ENCODE measurements at places on chromosomes 4 and X.

DNA sequence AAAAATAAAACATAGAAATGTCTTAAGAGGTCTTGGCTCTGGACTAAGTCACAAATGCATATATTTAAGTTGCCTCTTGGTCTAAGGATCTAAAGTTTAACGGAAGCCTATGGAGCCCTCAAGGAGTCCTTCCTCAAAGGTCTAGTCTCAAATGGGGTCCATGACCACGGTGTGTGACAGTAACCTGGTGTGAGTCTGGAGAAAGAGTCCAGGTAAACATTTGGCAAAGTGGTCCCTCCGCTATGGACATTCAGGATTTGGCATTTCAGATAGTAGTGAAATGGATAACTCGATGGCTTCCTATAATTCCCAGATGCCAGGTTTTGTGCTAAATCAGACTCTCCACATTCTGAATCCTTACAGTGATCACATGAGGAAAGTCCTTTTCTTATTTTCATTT, 44.2 kb downstream of the RHOH start:
- DNase-seq: no peak

GRCh38 chr4:140326395-140326993, 47.0 kb upstream of the SCOC start:
- DNase-seq: no peak

- no peak for DNase-seq
These were observed 20.4 kb downstream of the APOOL start for GRCh38 chrX:85024044-85024443.

GRCh38 chr4:150244600-150244999, 166.4 kb downstream of the DCLK2 start:
- DNase-seq: no peak

DNA sequence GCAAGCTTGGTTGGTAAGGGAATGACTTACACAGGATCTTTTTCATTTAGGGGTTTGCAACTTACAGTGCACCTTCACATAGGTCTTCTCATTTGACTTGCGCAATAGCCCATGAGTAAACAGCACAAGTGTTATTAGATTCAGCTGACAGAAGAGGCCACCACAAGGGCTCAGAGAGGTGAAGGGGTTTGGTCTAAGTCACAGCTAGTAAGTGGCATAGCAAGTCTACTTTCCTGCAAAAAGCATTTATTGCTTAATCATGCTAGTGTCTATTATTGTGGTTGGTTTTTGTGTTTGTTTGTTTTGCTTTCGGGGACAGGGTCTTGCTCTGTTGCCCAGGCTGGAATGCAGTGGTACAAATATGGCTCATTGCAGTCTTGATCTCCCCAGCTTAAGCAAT, 83.3 kb downstream of the SPRY1 start:
- no peak for DNase-seq

DNA sequence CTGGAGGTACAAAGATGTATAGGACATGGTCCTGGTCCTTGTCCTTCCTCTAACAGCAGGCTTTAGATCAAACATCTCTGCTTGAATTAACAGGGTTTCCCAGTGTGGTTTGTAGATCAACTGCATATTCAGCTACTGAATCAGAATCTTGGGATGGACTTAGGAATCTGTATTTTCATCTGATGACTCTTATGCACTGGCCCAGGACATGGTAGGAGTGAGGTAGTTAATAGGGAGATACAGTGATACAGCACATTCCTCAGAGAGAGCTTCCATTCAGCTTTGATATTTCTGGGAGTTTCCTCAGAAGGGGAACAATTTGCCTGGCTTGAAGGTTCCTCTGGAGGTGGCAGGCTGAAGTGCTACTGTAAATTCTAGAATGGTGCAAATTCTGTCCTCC, 203.1 kb downstream of the LARP7 start:
- no peak for DNase-seq

GRCh38 chr4:16721613-16722291, 176.7 kb downstream of the LDB2 start:
- no peak for DNase-seq

DNA sequence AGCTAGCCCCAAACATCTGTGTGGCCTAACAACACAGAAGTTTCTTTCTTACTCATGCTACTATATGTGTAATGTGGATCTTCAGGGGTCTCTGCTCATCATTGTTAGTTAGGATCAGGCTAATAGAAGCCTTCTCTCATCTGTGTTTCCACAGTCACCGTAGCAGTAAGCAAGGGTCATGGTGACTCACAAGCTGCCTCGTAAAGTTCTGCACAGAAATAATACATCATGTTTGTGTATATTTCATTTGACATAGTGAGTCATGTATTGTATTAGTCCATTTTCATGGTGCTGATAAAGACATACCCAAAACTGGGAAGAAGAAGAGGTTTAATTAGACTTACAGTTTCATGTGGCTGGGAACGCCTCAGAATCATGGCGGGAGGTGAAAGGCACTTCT, 38.7 kb downstream of the SLC4A4 start:
- DNase-seq: no peak

- DNase-seq: no peak
These were observed 73.2 kb upstream of the UCP1 start for GRCh38 chr4:140641789-140642439.

- DNase-seq: no peak
These were observed 316.7 kb downstream of the DMD start for GRCh38 chrX:32894679-32895078.

- DNase-seq: no peak
These were observed 309.9 kb downstream of the NKX6-1 start for GRCh38 chr4:84189144-84189543.

DNA sequence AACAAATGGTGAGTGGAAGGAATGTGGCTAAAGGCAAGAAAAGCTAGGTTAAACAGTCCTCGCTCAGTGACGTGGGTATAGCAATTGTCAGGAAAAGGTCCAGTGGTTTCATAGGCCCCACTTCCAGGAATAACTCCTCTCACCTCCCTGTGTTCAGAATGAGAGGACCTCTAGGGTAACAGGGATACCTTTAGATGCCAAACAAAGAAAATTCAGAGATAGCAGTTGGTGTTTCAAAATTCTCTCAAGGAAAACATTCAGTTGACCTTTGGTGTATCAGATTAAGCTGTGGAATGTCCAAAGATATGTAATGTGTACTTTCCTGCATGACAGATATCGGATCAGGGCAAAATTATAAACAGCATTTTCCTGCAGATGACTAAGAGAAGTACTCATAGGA, 155.9 kb downstream of the ARHGAP6 start:
- DNase-seq: no peak

DNA sequence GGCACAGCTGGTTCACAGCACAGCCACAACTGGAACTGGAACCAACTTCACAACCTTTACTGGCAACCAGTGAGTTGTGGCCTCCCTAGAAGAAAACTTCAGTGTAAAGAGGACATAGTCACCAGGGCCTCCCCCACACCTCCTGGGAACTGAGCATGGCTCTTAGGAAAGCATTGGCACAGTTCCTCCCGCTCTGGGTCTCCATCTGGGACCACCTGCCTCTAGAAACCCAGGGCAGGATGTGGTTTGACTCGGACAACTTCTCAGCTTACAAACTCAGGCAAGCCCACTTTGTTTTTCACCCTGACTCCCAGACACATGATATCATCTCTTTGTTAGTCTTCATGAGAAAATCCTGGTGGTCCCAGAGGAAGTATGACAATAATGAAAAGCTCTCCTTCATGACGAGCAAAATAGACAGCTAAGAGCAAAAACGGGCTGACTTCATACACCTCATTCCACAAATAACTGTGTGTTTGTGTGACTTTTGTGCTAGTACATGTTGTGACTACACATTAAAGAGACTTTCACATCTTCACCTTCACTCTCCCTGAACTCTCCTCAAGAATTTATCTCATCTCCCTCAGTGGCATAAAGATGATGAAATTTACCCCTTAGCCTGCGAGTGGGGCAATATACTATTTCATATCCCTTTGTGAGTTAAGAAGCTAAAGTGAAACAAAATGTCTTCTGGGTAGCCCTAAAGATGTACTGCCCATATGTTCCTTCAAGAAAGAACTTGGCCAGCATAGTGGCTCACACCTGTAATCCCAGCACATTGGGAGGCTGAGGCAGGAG, 75.4 kb downstream of the SH3KBP1 start:
- no peak for DNase-seq

DNA sequence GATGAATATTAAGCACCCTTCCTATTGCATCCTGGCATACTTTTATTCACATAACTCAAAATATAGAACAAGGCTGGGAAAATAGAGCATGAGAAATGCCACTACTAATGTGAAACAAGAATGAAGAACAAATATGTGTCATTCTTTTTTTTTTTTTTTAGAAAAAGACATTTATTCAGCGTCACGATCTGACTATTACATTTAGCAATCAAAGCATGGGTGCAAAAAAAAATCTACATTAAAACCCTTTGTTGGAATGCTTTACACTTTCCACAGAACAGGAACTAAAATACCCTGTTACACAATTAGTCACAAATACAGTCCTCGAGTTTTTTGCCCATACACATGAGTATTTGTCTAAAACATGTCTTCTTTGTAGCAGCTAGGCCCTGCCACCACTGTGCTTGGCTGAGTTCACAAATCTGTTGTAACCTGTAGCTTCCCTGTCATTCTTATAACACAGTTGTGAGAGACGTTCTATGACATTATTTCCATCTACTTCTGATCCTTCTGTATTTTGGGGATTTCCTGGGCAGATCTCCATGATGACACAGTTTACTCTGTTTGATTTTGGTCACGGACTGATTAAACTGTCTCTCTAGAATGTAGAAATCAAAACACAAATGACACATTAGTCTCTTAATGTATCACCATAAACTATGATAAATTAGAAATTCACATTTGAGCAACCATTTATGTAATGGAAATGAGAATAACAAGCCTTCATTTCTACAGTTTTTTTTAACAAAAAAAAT, 9.4 kb upstream of the TET2 start:
- no peak for DNase-seq

DNA sequence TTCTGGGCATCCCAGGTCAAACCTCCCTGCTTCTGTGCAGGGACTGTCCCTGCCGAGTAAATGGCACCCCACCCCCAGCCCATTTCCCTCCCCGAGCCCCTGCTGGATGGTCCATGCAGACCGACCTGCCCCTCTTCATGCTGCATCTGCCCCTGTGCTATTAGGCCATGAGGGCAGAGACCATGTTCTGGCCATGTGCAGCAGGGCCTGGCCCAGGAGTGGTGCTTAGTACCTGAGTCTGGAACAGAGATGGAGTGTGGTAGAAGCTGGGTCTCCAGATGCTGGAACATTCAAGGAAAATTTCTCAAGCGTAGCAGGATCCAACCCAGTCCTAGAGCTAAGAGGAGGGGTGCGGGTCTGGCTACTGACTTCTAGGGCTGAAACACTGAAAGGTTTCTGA, 15.3 kb upstream of the UBA1 start:
- DNase-seq: no peak

- no peak for DNase-seq
These were observed 288.4 kb downstream of the CRLF2 start for GRCh38 chrX:924017-924416.

GRCh38 chr4:7324651-7325121, 110.0 kb downstream of the PSAPL1 start:
- no peak for DNase-seq

DNA sequence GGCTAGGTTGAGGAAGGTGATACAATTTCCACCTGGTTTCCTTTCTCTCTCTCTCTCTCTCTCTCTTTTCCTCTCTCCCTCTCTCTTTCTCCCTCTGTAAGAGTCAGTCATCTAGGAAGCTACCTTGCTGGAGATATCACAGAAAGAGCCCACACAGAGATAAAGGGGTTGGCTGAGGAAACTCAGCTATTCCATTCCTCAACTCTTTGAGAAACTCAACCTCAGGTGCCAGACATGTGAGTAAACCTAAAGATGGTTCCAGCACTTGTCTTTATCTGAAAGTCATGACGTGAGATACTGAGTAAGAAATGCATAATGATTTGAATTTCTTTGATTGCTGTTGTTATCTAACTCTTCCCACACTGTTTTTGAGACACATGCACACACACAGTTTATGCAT, 564.0 kb downstream of the SPOCK3 start:
- DNase-seq: no peak

- DNase-seq: no peak
These were observed 75.4 kb downstream of the LIMCH1 start for GRCh38 chr4:41613386-41613785.

- no peak for DNase-seq
These were observed 276.0 kb upstream of the TET2 start for GRCh38 chr4:104870495-104871233.

GRCh38 chr4:172813359-172813923, 355.2 kb upstream of the GALNT7 start:
- no peak for DNase-seq

GRCh38 chr4:139619644-139620043, 46.0 kb upstream of the MGST2 start:
- no peak for DNase-seq

DNA sequence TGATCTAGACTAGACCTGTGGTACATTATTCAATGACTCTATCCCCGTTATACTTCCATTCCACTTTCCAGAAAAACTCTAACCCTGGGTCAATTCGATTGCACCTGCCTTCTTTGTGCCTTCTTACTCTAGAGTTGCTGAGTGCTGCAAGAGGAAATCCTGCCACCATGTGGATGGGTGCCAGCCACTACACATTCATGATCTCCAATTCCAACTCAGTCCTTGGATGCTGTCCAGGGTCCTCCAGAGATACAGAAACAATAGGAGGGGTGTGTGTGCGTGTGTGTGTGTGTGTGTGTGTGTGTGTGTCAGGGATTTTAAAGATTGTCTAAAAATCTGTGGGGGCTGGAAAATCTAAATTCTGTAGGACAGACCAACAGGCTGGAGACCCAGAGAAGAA, 42.9 kb upstream of the INTS6L start:
- DNase-seq: no peak
